Left forelimb (tissue), 1 donor: ENCODE measurements at places on chromosomes 13 and 19.

GRCh38 chr19:50510121-50510670 is 795 bp downstream of the JOSD2 start:
- DNase-seq = no peak

DNA sequence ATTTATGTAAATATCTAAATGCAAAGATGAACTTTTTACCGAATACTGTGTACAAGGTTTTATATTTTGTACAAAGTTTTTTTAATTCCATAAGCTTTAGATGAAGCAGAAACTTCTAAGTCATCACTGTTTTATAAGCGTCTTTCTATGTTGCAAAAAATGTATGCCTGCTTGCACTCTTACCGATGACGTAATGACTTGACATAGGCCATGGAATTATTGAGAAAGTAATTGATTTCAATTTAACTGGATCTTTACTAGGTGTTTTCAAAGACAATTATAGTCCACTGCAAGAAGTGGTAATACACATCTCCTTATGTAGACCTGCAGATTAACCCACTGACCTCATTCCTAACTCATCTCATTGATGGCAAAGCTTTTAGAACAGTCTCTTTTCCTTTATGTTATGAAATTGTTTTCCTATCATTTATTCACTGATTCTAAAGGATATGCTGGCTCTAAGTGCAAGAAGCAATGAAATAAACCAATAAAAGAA is 10.4 kb downstream of the DACH1 start:
- DNase-seq = no peak

GRCh38 chr19:40286971-40287421 is 1.9 kb upstream of the AKT2 start:
- DNase-seq = no peak

- no peak for DNase-seq
Observed at GRCh38 chr13:96999091-96999490, 4.8 kb upstream of the OXGR1 start.

DNA sequence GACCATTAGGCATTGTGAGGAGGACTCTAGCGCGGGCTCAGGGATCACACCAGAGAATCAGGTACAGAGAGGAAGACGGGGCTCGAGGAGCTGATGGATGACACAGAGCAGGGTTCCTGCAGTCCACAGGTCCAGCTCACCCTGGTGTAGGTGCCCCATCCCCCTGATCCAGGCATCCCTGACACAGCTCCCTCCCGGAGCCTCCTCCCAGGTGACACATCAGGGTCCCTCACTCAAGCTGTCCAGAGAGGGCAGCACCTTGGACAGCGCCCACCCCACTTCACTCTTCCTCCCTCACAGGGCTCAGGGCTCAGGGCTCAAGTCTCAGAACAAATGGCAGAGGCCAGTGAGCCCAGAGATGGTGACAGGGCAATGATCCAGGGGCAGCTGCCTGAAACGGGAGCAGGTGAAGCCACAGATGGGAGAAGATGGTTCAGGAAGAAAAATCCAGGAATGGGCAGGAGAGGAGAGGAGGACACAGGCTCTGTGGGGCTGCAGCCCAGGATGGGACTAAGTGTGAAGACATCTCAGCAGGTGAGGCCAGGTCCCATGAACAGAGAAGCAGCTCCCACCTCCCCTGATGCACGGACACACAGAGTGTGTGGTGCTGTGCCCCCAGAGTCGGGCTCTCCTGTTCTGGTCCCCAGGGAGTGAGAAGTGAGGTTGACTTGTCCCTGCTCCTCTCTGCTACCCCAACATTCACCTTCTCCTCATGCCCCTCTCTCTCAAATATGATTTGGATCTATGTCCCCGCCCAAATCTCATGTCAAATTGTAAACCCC is 2.8 kb upstream of the CEACAM5 start:
- DNase-seq = peak; percentile 65

- no peak for DNase-seq
Observed at GRCh38 chr13:32883474-32883873, 132.7 kb upstream of the KL start.

- DNase-seq = peak; percentile 18
Observed at GRCh38 chr19:33554821-33555220, 33.2 kb upstream of the PEPD start.

DNA sequence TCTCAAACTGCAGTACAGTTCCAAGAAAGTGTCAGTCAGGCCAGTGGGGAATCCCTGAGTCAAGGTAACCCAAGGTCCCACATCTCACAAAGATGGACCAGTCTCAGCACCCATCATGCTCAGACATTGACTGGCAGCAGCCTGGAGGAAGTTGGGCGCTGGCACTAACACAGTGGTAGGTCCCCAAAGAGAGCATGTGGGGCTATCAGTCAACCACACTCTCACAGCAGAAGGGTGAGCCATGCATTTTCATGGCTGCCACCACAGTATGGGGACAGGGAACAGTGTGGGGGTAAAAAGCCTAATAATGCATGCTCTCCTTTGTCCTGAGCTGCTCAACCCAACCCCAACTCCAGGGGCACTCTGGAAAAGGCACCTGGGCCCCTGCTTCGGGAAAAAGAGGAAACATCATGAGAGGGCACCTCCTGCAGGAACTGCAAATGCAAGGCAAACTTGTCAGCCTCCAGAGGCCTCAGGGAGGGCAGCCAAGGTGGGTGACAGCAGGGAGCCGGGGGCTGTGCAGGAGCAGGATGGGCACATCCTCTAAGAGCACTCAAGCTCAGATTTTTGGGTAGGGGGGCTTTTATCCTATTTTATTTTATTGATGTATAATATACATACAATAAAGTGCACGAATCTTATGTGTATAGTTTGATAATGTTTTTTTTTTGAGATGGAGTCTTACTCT is 9.5 kb upstream of the PLEKHF1 start:
- no peak for DNase-seq

- DNase-seq = peak; percentile 64
Observed at GRCh38 chr13:113129921-113130750, 7.5 kb downstream of the F10 start.

GRCh38 chr13:90414691-90415596 is 932.5 kb upstream of the MIR17HG start:
- DNase-seq = no peak

DNA sequence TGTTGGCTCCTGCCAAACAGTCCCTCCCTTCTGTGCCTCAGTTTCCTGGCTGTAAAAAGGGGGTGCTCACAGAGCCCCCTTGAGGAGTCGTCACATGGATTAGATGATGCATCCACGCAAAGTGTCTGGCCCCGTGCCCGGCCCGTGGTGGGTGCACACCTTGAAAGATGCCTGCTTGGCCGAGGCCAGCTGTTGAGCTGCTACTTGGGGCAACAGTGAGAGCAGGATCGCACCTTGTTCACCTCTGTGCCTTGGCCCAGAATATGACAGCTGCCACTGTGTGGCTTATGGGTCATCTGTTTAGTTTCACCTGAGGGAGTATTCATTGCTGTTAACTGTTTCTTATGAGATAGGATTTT is 17.7 kb downstream of the CRTC1 start:
- no peak for DNase-seq

- DNase-seq = peak; percentile 77
Observed at GRCh38 chr13:110233181-110233950, 73.6 kb downstream of the COL4A1 start.

DNA sequence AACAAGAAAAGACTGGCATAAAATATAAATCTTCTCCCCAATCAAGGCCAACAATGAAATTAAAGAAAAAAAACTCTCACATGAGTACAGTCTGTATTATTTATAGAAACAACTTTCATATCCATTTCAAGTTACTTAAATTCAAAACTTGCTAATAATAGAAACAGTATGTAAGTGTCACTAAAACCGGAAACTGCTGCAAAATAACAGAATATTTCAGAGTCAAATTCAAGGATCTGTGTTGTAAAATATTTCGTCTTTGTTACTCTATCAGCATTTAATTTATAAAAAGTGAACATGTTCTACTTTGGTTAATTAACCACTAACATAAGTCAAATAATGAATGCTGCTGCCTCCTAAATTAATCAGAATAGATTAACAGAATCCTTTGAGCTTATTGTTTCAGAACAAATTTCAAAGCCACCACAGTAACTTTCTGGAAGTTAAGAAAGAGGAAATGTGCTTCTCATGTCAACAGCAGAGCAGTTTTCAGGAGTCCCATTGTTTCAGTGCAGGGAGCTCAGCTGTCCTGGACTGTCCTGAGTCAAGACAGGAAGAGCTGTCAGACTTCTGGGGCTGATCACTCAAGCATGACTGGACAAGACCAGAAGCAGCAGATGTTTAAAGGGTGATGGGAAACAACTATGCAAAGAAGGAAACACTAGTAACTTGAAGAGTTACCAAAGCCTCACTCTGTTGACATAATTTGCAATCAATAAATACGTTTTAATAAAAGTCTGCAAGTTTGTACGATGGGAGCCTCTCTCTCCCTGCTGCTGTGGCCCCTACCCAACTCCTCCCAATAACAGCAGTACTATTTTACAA is 76.9 kb downstream of the FOXO1 start:
- no peak for DNase-seq

DNA sequence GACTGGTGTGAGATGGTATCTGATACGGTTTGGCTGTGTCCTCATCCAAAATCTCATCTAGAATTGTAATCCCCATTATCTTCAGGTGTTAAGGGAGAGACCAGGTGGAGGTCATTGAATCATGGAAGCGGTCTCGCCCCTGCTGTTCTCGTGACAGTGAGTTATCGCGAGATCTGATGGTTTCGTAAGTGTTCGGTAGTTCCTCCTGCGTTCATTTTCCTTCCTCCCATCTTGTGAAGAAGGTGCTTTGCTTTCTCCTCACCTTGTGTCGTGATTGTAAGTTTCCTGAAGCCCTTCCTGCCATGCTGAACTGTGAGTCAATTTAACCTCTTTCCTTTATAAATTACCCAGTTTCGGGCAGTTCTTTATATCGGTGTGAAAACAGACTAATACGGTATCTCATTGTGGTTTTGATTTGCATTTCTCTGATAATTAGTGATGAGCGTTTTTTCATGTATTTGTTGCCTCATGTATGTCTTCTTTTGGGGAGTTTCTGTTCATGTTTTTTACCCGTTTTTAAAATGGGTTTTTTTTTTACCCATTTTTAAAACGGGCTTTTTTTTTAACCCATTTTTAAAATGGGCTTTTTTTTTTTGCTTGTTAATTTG is 102.8 kb upstream of the SLC10A2 start:
- DNase-seq = no peak

DNA sequence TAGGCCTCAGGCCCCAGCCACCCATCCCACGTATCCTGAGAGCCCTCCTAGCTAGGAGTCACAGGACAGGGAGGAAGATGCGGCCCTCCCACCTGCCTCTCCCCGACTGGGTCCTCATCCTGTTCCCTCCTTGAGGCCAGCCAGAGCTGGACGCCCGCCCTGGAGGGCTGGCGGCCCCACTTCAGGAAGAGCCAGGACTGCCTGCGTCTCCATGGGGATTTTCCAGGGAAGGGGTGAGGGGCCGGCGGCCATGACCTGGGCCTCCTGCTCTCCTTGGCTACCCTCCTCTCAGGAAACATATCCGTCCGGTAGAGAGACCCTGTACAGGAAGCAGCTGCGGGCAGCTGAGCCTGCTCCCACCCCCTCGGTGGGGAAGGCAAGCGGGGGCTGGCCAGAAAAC is 11.3 kb upstream of the PRKD2 start:
- DNase-seq = no peak

GRCh38 chr13:102693776-102694175 is 1.1 kb downstream of the METTL21C start:
- no peak for DNase-seq

- no peak for DNase-seq
Observed at GRCh38 chr19:19741184-19741583, 8.3 kb upstream of the ZNF14 start.

- no peak for DNase-seq
Observed at GRCh38 chr13:33615436-33615835, 202.5 kb upstream of the RFC3 start.

GRCh38 chr19:58362272-58362994 is at the start of gene ZNF497:
ZNF497 (minus strand) TSS chr19:58362751; CDS start chr19:58357635, 5,116 bp downstream.
- DNase-seq = peak; percentile 98

- no peak for DNase-seq
Observed at GRCh38 chr13:69828527-69828926, 279.1 kb upstream of the ATXN8OS start.

- DNase-seq = no peak
Observed at GRCh38 chr13:33541456-33541855, 255.9 kb upstream of the STARD13 start.

- DNase-seq = no peak
Observed at GRCh38 chr13:32039056-32039455, 7.5 kb downstream of the FRY start.

DNA sequence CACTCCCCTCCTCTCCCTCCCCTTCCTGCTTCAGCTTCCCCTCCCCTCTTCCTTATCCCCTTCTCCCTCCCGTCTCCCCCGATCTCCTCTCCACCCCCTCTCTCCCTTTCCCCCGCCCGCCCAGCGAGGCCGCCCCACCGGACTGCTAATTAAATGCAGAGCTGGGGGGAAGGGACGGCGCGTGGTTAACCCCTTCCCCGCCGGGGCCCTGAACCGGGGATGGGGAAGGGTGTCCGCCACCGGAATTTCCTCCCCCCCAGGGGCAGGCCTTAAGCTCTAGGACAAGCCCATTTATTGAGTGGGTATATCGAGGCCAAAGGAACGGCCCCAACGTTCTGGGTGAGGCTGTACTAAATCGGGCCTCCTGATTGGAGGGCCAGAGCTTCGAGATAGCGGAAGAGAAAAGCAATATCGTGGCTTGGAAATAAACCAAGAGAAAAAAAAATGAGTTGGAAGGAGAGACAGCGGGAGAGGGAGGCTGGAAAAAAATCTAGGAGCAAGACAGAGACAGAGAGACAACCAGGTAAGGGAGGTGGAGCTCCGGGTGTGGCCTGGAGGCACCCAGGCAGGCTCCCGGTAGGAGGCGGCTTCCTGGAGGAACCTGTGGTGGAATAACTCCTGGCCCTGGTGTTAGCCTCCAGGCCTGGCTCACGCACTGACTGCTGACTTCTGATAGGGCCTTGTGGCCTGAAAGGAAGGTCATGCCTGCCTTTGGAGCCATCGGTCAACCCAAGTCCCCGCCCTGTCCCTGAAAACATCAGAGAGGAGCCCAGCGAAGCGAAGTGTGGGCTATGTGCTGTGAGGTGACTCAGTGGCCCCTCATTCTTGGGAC is 11.6 kb upstream of the JUND start:
- DNase-seq = peak; percentile 92

GRCh38 chr13:79703772-79704171 is 222.8 kb downstream of the NDFIP2 start:
- DNase-seq = no peak

DNA sequence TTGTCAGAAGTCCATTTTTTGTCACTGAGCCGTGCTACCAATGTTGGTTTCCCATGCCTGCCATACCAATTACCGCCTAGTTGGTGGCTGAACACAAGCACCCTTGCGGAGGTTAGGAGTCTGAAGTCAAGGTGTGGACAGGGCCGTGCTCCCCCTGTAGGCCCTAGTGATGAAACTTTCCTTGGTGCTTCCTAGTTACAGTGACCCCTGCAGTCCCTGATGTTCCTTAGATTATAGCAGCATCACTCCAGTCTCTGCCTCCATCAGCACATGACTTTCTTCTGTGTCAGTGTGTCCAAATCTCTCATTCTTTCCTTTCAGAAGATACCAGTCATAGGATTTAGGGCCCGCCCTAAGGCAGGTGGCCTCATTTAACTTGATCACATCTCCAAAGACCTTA is 99.0 kb downstream of the MYO16 start:
- DNase-seq = no peak

GRCh38 chr19:29497686-29498436 is 27.9 kb upstream of the VSTM2B start:
- DNase-seq = no peak
